ENCODE measurements at places on chromosomes 5 and 9.

GRCh38 chr5:173719731-173720082 lies 103.3 kb upstream of the BOD1 start:
- DNase-seq: no peak

DNA sequence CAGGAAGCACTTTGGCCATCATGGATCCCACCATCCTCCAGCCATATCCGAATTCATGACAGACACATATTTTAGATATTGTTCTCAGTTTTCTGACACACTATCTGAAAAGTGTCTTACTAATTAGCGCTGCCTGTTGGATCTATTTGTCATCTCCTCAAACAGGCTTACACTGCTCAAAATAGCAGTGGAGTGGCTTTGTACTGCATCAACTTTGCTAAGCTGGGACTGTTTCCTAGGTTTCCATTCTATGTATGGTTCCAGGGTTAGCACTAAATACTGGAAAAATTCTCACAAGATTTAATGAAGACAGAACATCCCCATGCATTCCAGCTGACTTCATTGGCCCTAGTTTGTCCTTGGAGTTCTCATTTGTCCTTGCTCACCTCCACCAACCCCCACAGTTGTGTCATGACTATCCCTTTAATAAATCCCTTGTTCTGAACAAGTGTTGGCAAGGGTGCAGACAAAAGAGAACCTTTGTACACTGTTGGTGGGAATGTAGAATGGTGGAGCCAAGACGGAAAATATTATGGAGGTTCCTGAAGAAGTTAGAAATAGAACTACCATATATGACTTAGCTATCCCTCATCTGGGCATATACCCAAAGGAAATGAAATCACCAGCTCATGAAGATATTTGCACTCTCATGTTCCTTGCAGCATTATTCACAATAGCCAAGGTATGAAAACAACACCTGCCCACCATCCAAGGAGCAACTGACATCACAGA lies 136.5 kb upstream of the RAI14 start:
- DNase-seq: no peak

DNA sequence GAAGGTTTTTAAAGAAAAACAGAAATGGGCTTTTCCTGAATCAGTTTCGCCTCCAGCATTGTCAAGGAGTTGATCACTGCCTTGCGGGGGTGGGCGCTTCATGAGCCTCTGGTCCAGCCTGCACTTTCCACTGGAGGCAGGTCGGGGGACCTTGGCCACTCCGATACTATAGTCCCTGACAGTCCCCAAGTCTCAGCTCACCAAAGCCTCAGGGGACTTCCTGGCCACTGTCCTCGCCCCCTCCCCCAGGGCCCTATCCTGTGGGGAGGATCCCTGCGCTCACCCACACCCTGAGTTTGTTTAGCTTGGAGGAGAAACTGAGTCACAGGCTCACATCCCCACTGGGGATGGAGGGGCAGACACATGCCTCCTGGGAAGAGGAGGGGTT lies 1.4 kb downstream of the SLC6A19 start:
- no peak for DNase-seq

DNA sequence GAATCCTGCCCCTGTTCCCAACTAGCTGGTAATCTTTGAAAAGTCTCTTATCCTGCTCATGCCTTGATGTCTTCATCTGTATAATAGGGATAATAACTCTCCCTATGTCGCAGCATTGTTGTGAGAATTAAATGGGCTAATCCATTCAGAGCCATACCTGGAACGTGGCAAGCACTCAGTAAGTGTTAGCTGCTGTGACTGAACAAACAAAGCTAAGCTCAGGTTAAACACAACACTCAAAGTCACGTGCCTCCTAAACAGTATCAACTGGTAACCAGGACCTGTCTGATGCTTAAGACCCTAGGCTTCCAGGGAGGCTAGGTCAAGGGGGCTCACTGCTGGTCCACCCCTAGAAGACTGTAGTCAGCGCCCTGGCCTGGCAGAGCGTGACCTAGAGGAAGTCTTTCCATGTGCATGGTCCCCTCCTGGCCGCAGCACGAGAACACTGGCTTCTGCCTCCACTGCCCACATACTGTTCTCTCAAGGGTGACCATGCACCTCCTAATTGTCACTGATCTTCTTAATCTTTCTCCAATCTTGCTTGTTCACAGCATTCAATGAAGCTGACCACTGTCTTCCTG lies 211.1 kb downstream of the TTLL11 start:
- DNase-seq: no peak

DNA sequence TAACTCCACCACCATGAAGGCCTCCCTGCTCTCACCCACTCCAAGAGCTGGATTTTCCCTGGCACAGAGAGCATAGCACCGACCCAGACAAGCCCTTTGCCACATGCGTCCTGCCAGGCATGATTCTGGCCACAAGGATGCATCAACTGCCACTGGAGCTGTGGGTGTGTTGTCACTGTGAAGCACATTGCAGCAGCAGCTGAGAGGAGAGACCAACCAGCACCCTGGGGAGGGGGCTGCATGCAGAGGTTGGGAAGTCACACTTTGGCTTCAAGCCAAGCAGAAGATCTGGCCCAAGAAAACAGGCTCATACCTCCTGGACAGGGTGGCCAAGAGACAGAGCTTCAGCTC lies 22.6 kb upstream of the PTGES start:
- DNase-seq: no peak

GRCh38 chr5:1468247-1468612 lies 23.0 kb upstream of the SLC6A3 start:
- DNase-seq: peak; percentile 15

DNA sequence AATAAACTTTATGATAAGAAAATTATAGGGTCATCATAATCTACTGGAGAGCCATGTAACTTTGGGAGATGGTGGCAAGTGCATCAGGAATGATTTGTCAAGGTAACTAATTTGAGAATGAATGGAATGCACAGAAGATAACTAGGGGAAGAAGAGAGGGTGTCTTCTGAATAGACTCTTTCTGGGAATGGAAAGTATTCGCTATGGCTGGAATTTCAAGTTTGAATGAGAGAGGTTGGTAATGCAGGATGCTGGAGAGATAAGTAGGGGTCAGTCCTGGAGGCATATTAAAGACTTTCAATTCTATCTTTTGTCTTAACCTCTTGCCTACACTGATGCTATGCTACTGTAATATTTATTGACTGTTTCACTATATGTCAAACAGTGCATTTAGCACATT lies 714.2 kb downstream of the CETN3 start:
- no peak for DNase-seq

DNA sequence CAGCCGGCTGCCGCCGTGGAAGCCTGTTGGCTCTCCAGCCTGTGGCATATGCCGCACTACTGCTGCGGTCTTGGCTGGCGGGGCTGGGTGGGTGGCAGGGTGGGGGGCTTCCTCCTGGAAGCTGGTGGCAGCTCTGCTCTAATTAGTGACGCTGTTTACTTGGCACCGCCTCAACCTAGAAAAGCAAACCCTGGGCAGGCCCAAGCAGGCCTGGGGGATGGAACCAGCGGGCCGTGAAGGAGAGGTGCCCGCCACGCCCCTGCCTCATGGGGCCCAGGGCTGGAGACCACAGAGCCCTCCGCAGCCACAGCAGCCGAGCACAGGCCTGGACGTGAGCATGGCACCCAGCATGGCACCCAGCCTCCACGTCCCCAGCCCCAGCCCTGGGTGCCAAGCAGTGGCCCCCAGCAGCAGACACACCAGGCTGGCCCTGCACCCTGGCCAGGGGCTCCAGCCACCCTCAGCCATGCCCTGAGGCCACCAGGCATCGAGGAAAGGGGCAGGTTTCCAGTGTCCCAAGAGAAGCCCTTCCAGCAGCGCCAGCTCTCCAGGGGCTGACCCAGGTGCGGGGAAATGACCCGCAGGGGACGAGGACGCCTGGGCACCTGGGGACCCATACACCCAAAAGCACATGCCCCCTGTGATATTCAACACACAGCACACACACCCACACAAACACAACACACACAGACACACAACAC lies 5.4 kb upstream of the CCDC187 start:
- DNase-seq: peak; percentile 85

- DNase-seq: no peak
These were observed 836.2 kb downstream of the DNAH5 start for GRCh38 chr5:13108265-13108664.

DNA sequence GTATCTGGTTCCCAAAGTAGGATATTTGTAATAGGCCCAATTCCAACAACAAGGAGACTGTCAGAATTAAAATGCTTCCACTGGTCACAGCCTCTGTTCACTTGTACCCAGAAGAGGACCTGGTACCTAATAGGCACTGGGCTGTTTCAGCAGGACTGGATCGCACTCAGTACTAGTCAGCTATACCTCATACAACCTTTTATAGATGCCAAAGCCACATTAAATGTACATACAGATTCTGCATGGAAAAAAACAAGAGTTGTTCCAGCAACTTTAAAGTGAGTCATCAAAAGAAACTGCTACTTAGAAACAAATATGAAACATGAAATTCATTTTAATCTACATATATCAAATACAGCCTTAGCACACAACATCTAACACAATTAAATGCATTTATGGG lies 87.5 kb downstream of the GPR21 start:
- DNase-seq: no peak

- no peak for DNase-seq
These were observed 62.9 kb upstream of the DMRTA1 start for GRCh38 chr9:22383718-22384117.

GRCh38 chr5:127568166-127568565 lies 50.7 kb downstream of the PRRC1 start:
- DNase-seq: no peak

- DNase-seq: peak; percentile 92
These were observed 22.4 kb upstream of the DEPDC1B start for GRCh38 chr5:60722416-60722815.

DNA sequence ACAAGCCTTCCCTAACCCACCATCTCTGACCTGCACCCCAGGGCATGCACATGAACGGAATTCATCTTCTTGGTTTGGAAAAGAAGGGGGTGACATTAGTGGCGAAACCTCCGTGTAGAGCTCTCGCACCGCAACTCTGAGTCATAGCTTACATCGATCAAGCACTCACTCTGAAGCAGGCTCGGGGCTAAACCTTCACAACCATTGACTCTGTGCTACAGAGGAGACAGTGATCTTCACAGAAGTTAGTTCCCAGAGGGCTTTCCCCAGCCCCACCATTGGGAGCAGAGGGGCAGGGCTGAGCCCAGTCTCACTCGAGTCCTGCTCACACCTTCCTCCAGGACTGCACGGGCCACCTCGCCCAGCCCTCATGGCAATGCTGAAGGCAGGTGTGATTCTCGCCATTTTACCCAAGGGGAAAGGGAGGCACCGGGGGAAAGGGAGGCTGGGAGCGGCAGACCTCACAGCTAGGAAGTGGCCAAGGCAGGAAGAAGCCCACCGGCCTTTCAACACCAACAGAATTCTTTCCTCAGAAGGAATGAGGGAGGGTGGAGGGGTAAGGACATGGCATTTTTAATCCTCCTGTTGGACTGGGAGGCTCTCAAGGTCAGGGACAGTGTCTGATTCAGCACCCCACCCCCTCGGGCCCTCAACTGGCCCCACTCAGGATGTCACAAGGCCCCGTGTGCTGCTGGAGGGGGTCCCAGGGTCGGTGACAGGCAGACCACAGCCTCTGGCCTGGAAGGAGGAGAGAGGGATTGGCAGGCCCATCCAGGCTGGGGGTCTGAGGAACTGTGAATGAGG lies 25.9 kb upstream of the IL17B start:
- no peak for DNase-seq

DNA sequence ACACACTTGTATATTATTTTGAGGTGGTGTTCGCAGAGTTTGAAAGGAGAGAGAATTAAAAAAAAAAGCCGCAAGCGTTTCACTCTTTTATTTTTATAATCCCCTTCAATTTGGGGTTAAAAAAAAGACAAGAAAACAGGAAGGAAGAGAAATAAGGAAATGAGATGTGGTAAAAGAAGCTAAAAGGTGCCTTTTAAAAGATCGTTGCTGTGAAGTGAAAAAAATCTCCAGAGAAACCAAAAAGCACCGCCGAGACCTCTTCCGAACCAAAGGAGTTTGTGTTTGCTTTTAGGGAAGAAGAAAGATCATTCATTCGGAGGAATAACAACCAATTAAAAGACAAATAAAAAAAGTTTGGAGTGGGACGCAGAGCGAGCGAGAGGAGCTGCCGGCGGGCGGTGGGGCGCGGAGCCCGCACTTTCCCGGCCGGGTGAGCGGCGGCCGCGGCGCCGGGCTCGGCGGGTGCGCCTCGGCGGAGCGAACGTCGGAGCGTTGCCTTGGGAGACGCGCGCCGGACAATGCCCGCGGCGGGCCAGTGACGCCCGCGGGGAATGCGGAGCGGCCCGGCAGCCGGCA lies 355 bp downstream of the TLE4 start:
- no peak for DNase-seq

- no peak for DNase-seq
These were observed 8.5 kb upstream of the MGAT1 start for GRCh38 chr5:180810959-180811622.

DNA sequence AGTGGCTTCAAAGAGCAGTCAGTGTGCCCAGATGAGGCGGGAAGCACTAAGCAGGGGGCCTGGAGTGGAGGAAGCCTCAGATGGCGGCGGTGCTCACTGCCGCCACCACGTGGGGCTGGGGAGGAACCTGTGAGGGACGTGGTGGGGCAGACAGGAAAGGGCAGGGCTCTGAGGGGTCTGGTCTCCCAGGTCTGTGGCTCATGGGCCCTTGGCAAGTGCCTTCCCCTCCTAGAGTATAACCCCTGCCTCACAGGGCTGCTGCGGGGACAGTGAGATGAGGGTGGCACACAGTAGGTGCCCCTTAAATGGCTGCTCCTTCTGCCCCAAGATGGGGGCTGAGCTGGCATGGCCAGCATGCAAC lies 26.6 kb downstream of the NR5A1 start:
- DNase-seq: peak; percentile 30

DNA sequence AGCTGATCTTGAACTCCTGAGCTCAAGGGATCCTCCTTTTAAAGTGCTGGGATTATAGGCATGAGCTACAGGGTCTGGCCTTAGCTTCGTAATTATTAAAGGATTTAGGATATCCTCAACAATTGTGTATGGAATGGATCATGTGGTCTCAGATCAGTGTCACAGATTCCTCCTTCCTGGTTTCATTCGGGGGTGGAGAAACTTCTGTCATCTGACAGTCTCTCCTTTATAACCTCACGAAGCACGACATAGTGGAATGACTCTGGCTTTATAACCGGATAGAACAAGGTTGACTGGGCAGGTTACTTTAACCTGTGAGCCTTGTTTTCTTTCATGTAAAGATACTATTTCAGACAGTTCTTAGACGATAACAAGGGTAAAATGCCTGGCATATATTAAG lies 4.4 kb upstream of the GNG10 start:
- no peak for DNase-seq

DNA sequence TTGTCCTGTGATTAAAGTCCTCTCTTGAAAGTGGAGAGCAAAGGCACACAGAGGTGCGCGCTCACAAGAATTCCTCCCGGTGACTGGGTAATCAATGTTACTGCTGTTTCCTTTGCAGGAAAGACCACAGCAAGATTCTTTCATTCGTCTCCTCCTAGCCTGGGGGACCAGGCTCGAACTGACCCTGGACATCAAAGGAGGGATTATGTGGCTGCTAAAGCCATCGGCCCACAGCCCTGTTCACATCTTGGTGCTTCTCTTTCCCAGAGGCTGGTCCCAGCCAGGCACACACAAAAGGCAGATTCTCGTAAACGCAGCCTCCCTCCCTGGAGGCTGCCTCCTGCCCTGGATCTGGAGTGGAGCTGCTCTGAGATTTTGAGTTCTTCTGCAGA lies 230.9 kb downstream of the FANCC start:
- DNase-seq: no peak

Measured in NCI-H1436 (cell line).